Activated T-helper 9 cell treated with anti-CD3 and anti-CD28 coated beads, Interleukin-2, amount 50 U/mL, for 16 hours (primary cell): ENCODE measurements at places on chromosomes 3 and 15.

DNA sequence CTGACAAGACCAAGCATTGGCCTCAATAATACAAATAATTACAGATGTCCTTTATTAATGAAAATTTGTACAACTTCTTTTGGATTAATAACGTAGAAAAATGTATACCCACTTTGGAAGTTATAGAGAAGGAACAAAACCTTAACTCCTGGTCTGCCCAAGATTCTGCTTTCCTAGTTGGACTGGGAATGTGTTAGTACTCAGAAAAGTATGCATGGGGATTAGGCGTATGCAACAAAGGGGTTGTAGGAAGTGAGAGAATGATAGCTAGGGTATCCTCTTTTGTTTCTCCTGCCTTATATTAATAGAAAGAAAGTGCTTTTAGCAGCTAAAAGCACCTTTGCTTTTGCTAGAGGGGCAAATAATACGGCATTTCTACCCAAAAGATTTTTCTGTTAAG is 116.2 kb upstream of the LRRFIP2 start:
- DNase-seq = no peak

- DNase-seq = no peak
These were observed 97.1 kb upstream of the TNFAIP8L3 start for GRCh38 chr15:51191766-51192165.

GRCh38 chr3:12230406-12230805 is 58.5 kb upstream of the PPARG start:
- DNase-seq = no peak

- no peak for DNase-seq
These were observed 495 bp upstream of the NXPE3 start for GRCh38 chr3:101778385-101779046.

- no peak for DNase-seq
These were observed 400.2 kb upstream of the TBL1XR1 start for GRCh38 chr3:177597311-177598096.

DNA sequence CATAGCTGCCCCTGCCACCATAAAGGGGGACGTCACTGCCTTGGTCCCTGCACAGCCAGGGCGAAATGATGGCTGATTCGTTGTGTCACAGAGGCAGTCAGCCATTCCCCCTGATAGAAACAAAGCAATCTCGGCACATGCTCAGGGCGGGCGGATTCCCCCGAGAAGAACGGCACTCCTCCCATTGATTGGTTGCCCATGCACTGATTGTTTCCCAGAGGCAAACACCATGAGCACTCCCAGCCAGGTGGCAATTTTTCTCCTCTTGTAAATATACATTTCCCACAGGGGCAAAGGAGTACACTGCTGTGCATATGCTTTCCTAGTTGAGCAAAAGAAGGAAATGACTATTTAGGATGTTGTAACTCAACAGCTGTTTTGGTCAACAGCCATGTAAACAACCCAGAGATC is 56.5 kb downstream of the KY start:
- no peak for DNase-seq

GRCh38 chr3:57852896-57853295 is 96.8 kb downstream of the SLMAP start:
- no peak for DNase-seq

DNA sequence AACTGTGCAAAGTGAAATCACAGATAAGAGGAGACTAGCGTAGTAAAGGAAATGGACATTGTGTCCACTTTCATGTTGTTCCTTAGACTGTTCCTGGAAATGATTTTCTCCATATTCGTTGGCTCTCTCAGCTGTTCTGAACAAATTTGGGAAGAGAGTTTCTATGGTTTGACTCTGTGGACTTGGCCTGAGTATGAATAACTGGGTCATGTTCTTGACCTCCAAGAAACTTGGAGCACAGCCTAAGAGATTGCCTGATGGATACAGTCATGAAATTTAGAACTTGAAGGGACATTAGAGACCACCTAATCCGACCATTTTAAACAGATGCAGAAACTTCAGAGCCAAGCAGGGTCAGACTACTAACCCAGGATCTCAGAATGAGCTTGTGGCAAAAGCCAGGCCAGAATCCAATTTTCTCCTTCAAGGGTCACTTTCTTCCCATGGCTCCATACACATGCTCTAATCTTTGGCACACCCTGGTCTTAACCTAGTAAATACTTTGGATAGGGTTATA is 430.4 kb downstream of the RBMS3 start:
- no peak for DNase-seq

DNA sequence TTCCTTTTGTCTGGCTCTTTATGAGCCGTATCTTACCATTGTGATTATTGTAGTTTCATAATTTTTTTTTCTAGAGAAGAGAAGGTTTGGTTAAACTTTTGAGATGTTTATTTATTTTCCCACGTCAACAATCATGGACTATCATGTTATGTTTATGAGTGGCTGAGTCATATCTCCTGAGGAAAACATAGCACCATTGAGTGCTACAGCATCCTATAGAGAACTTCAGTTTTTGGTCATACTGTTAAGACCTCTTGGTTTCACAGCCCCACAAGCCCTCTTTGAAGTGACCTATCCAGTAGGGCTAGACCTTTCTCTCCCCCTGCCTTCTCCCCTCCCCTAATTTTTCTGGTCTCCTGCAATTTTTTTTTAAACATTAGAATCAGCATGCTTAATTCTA is 20.8 kb downstream of the PIK3CA start:
- no peak for DNase-seq

DNA sequence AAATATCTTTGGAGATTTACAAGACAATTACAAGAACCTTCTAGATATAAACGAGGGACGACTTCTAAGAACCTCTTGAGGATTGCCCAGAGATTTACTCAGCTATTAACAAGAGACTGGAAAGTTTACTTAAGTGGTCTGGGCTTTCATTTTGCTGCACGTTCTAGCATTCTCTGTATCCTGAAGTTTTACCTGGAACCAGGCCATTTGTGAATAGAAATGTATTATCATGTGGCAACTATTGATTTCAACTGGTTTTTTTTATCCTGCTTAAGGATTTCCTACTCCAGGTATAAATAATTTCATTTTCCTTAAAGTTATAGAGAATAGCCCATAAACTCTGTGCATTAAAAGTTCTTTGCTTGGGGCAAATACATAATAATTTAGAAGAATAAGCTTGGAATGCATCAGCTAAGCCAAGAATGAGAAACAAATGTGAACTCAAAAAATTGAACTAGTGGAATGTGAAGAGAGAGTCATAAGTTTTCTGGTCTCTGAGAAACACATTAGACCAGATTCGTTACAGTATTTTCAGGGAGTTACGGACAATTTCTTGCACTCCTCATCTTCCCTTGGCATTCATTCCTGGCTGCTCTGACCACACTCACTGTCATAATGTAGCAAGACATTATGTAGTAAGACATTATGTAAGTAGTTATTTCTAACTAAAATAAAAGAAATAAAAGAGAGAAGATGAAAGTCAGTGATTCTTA is 1.3 kb downstream of the AQP9 start:
- DNase-seq = no peak

GRCh38 chr3:175316799-175317198 is 457.7 kb downstream of the NAALADL2 start:
- DNase-seq = no peak

DNA sequence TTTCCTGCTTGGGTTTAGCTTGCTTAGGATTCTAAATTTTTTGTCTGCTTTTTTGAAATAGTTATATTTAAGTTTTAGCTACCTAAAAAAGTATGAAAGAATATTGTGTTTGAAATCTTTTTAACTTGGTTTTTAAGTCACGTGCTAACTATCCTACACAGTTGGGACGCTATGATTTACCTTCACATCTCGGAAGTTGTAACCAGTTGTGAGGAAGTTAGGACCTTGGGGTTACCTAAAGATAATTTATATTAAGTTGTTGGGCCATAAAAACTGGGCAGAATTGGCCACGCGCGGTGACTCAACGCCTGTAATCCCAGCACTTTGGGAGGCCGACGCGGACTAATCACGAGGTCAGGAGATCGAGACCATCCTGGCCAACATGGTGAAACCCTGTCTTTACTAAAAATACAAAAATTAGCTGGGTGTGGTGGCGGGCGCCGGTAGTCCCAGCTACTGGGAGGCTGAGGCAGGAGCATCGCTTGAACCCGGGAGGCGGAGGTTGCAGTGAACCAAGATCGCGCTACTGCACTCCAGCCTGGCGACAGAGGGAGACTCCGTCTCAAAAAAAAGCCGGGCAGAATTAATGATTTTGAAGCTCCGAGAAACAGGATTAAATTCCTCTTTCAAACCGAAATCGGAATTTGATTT is 1.0 kb downstream of the ZFAND6 start:
- DNase-seq = peak; percentile 2

- DNase-seq = no peak
These were observed 344.6 kb downstream of the SV2B start for GRCh38 chr15:91444656-91445055.

GRCh38 chr3:53230789-53231188 is 25.0 kb downstream of the TKT start:
- DNase-seq = no peak

GRCh38 chr15:63849906-63850305 is 16.2 kb upstream of the HERC1 start:
- no peak for DNase-seq

- DNase-seq = peak; percentile 72
These were observed 7.6 kb downstream of the PFKFB4 start for GRCh38 chr3:48548729-48549705.

DNA sequence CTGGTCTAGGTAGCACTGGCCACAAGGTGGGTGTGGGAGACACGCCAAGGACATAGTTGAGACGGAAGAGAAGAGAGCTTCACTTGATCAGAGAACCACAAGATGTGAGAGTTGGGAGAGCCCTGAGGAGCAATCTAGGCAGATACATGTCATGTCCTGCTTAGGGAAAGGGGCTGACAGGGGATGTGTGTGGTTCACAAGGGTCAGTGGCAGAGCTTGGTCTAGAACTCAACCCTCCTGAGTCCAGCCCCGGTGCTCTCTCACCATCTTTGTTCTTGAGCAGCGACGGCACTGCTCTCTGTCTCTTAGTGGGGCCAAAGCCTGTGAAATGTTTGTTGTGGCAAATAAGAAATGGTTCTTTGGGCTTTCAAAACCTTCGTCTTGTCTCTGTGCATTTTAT is 243.5 kb upstream of the ROPN1 start:
- DNase-seq = no peak

DNA sequence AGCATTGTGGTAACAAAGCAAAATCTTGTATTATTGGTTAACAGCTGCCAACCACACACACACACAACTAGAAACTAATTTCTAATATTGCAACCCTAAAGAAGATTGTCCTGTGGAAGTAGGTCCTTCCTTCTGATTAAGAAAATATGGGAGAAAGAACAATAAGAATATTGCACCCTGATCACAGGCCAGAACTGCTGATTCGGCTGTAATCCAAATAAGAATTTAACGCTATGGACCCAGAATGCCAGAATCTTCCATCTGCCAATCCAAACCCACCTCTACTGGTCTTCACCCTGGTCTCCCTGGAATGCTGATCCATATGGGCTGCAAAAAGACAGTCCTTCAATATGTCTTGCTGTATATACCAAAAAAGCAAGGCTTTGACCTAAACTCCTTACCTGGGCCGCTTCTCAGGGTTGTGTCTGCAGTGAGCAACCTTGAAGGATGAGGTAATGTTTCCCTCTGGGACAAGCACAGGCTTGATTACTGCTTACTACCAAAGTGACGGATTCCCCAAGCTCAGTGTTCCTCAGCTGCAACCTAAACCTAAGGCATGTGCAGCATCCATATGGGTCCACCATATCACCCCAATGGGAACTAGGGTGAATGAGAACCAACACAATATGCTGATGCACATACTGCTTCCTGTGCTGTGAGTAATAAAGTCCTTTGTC is 8.0 kb downstream of the CCDC14 start:
- no peak for DNase-seq

DNA sequence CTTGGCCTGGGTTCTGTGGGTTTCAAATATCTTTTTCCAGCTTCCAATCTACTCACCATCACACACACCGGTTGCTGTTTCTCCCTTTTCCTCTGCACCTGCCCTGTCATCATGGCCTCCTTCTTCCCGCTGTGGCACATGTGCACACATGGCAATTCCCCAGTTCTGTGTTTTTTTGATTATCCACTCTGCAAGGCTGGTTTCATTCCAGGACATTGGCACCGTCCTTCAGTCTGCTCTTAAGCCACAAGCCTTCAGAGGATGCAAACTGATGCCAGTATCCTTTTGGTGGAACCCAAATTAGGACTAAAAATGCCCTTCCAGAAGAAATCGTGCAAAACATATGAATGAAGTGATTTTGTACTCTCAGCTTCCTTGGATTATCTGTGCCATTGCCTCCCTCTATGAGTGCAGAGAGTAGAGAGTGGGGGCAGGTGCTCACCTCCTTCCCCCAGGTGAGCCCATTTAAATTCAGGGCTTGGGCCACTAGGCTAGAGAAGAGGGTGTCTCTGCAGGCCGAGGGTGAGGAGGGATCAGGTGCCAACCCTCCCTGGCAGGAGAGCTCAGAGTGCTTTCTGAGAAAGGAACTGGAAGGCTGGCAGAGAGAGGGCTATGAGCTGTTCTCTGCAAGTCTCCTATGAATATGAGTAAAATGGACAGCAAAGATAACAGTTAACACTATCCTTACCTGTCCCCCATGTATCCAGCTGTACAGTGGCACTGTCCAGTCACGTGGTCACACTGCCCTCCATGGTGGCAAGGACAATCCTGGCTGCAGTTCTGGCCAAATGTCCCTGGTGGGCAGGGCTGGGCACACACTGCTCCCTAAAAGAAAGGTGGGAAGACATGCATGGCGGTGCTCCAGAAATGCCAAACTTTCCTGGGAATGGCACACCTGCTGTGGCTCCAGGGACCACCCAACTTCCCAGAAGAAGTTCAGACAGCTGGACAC is 100.8 kb downstream of the RAB11A start:
- DNase-seq = no peak
